ENCODE measurements at places on chromosomes 7 and 10. TPM values are rescaled to one million over a fixed set of nuclear protein-coding genes. Genes with fewer than 3 reads are reported as not detected.

DNA sequence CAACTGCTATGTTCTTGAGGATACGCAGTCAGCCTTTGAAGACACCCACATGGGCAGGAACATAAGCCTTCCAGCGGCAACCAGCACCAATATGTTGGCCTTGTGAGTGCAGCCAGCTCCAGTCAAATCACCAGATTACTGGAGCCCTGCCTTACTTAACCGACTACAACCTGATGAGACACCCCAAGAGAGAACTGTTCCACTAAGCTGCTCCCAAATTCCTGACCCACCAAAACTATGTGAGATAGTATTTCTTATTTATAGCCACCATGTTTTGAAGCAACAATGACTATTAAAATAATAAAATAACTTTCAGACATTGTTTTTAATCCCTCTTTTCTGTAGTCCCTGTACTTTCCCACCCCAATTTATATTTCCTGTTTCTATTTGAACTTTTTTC is 179.6 kb downstream of the ADK start:
- H3K4me3 ChIP-seq = no peak overlapping the region
- H3K27ac ChIP-seq = no peak overlapping the region
- H3K36me3 ChIP-seq = no peaks in the 10 kb centered on the region
- DNase-seq = no peak
- no peaks in the 10 kb centered on the region for H3K4me1 ChIP-seq

- H3K4me1 ChIP-seq = peaks cover 16% of the 10 kb centered on the region
- no peak overlapping the region for H3K27ac ChIP-seq
- peak; percentile 50 for DNase-seq
- H3K4me3 ChIP-seq = peak overlapping the region; percentile 68
- H3K36me3 ChIP-seq = peaks cover 11% of the 10 kb centered on the region
- no peaks in the 10 kb centered on the region for H3K27me3 ChIP-seq
Measured at GRCh38 chr7:105691680-105692564, 110.6 kb upstream of the EFCAB10 start.

- no peak overlapping the region for H3K4me3 ChIP-seq
- peaks cover 44% of the 10 kb centered on the region for H3K36me3 ChIP-seq
- DNase-seq = no peak
- peaks cover 7% of the 10 kb centered on the region for H3K4me1 ChIP-seq
- no peak overlapping the region for H3K27ac ChIP-seq
- no peaks in the 10 kb centered on the region for H3K27me3 ChIP-seq
Measured at GRCh38 chr7:101156277-101156676, 2.0 kb downstream of the AP1S1 start.

DNA sequence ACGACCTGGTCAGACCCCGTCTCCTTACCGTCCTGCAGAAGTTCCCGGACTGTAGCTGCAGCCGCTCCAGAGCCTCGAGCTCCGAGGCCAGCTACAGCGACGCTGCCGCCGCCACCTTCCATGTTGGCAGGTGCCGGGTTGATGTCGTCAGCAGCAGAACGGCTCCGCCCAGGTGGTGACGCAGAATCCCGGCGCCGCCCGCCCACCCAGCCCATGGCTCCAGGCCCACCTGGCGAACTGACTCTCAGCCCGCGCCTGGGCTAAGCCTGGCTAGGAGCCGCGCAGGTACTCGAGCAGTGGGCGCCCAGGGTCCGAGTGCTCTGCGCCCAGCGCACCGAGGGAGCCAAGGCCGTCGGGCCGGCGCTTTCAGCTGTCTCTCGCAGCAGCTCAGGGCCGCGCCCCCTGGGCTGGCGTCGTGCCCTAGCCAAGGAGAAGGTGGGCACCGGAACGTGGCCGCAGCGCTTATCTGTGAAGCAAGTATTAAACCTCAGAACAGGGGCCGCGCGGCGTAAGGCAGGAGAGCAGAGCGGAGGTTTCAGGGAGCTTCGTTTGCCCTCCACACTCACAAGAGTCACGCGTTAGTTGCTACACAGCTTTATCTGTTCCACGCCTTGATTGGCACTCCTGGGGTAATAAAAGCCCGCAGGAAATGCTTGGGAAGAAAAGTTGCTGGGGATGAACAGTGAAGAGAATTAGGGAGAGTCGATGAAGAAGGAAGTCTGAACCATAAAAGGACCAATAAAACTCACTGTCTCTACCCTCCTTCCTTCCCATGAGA is at the start of the genes COG5 and DUS4L:
Gene COG5 (minus strand): TSS at position 146 of the 778 bp plus-strand sequence. CDS start 24 bp downstream, at position 122.
Gene DUS4L (plus strand): TSS at position 197 of the 778 bp plus-strand sequence. CDS start 3,100 bp downstream, outside the sequence.
- peaks cover 42% of the 10 kb centered on the region for H3K4me1 ChIP-seq
- H3K27ac ChIP-seq = peak within 1 kb of the TSS; percentile 99
- H3K27me3 ChIP-seq = no peaks in the 10 kb centered on the region
- H3K4me3 ChIP-seq = peak within 1 kb of the TSS; percentile 88
- peaks cover 19% of the 10 kb centered on the region for H3K36me3 ChIP-seq

GRCh38 chr7:131945313-131945911 is 389.0 kb upstream of the PODXL start:
- H3K27me3 ChIP-seq = peaks cover 81% of the 10 kb centered on the region
- peaks cover 7% of the 10 kb centered on the region for H3K4me1 ChIP-seq
- no peaks in the 10 kb centered on the region for H3K36me3 ChIP-seq

The CFAP70 gene
- 1.9 TPM for total RNA-seq
